Stimulated activated CD8-positive, alpha-beta memory T cell treated with anti-CD3 and anti-CD28 coated beads, Interleukin-7, amount 100 ng/mL, for 24 hours (primary cell): ENCODE measurements at places on chromosomes 2 and 18.

DNA sequence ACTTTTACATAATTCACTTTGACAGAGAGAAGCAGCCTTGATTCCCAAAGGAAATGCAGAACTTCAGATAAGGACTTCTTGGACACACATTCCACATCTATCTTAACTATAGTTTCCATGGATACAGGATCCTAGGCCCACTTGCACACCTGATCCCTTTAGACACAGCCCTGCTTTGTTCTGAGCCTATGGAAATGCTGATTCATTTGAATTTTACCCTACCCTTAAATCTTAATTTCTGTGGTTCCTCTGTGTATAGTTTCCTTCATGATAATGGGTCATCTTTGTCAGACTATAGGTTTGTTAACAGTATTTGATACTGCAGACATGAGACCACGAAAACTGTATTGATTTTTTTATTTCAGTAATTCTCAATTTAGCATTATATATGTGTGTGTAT, 77.4 kb downstream of the ACTR3 start:
- no peak for DNase-seq

DNA sequence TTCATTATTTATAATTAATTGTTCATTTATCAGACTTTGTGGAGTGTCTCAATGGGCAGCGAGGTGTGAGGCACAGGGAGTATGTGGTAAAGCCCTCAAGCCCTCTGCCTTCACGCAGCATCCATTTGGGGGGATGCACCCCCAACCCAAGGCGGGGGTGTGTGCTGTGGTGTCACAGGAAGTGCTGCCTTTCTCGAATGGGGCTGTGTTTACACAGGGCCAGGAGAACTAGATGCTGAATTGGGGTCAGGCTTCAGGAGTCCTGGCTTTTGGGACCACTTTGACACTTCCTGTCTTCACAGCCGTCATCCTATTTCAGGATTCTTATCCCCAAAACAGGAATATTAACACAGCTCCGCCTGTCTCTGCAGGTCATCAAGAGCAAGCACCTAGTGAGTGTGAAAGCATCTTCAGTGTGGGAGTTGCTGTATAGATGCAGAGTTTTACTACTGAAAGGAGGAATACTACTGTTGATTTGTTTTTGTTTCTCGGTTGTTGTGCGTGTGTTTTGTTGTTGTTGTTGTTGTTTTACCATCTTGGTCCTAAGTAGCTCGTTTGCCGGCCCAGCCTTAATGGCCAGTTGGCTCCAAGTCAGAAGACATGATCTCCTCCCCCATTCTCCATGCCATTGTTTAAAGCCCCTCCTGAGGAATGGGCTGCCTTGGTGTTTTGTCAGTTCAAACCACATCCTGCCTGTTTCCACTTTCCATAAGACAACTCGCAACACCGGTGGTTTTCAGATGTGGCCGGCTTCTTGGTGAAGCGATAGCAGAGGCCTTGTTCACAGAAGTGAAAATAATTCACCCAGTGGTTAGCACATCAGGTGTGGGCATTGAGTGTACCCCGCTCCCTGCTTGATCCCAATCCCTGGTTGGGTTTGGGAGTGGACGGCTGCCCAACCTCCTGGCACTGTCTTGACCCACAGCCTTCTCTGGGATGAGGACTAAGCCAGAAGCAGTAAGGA, 221.3 kb downstream of the BCL2 start:
- DNase-seq = no peak

DNA sequence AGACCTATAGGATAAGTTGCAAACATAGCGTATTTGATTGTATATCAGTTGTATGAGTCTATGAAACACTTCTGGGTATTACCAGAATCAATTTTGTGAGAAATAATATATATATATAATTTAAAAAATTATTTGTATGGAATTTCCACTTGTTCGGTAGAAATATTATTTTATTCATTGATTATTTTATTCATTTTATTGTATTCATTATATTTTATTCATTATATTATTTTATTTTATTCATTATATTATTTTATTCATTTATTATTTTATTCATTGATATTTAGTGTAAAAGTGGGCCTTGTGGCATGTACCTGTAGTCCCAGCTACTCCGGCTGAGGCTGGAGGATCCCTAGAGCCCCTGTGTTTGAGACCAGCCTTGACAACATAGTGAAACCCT, 268.9 kb downstream of the ZNF407 start:
- no peak for DNase-seq

- no peak for DNase-seq
Measured at GRCh38 chr18:48036226-48036625, 105.8 kb upstream of the SMAD2 start.

- DNase-seq = no peak
Measured at GRCh38 chr2:138572318-138572717, 70.7 kb downstream of the SPOPL start.

DNA sequence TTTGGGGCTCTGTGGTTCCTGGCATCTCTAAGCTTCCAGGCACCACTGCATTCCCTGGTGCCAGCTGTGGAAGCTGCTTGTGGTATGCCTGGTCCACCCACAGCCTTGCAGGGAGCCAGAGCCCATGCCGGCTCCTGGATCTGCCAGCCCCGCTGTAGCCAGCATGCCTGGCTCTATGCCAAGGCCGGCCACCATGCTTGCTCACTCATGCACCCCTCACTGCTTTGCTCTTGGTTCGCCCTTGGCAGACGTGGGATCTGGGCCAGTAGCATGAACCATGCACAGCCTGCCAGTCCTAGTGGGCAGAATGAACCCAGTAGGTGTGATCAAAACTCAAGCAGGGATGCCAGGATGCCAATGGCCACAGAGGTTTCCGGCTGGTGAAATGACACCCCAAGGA, 634.2 kb upstream of the TMEFF2 start:
- no peak for DNase-seq

DNA sequence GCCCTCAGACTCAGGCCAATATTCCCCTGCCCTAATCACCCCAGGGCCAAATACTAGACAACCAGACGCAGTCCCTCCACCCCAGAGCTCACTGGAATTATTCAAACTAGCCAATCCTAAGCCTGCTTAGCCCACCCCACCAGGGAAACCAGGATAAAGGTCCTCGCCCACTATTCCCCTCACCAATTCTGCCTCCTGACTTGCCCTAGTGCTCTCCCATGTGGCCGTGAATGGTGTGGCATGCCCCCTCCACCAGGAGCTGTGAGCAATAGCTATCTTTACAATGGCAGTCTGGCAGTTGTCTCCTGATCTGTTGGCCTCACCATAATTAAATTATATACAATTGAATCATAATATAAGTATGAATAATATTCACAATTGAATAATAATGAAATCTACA, 42.3 kb downstream of the FAM124B start:
- no peak for DNase-seq

- no peak for DNase-seq
Measured at GRCh38 chr2:171315781-171316180, 118.0 kb downstream of the METTL8 start.

GRCh38 chr2:44954889-44955592, 13.5 kb downstream of the SIX3 start:
- DNase-seq = no peak

GRCh38 chr2:214038186-214038585, 372.7 kb upstream of the VWC2L start:
- no peak for DNase-seq

- DNase-seq = no peak
Measured at GRCh38 chr2:111053266-111053665, 67.4 kb upstream of the BCL2L11 start.

- DNase-seq = no peak
Measured at GRCh38 chr2:125086313-125087184, 1061.5 kb downstream of the CNTNAP5 start.

- DNase-seq = no peak
Measured at GRCh38 chr2:149223472-149224095, 106.8 kb upstream of the LYPD6 start.

GRCh38 chr2:174332217-174332963, 2.4 kb upstream of the SP9 start:
- DNase-seq = no peak

DNA sequence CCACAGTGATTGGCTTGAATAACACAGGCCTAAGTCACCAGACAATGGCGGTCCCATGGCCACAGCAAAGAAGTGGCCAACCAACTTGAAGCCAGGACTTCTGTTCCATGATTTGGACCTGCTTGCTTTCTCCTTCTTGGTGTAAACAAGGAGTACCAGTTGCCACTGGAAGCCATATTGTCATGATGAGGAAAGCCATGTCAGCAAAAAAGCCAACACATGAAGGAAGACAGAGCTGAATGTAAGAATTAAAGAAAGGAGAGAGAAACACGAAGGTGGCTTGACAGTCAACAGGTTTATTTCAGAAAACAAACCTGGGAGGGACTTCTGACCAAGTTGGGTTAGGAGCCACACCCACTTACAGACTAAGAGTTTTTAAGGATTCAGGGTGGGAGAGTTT, 32.3 kb upstream of the REV1 start:
- DNase-seq = no peak

DNA sequence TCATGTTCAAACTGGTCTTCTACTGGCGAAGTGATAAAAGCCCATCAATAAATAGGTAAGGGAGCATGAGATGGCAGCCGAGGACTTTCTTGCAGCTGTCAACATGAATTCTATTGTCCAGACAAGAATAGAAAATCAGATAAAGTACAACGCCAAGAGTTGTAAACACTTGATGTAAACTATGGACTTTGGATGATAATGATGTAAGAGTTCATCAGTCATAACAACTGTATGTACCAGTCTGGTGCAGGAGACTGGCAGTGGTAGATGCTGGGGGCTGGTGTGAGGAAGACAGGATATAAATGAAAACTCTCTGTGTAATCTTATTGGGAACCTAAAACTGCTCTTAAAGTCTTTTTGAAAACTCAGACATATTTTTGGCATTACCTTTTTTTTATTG, 155.9 kb upstream of the RASGRP3 start:
- no peak for DNase-seq

GRCh38 chr2:71466301-71467179, 13.2 kb downstream of the DYSF start:
- no peak for DNase-seq

DNA sequence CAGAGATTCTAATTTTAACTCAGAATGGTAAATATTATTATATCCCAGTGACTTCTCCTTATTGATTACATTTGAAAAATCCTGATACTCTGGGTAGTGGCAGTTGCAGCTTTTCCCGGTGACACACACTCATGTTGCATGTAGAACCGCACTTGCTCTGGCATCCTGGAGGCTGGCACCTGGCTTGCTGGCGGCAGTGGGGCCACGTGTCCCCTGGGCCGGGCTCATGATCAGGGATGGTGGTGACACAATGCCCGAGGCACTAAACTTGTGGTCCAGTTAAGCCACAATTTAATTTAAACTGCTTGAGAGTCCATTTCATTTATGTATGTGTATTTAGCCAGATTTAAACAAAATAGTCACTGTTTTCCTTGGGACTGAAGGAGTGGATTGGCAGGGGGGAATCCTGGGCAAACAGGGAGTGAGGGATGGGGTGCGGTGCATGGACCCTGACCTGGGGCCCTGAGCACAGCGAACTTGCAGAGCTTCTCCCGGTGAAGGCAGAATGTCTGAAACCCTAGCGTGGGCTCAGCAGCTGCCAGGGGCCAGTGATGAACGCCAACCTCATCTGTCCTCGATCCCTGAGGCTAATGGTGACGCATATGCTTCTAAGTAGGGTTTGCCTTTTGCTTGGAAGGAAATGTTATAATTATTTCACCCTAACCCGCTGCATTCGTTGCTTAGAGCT, 50.0 kb downstream of the KCNG2 start:
- no peak for DNase-seq

- no peak for DNase-seq
Measured at GRCh38 chr2:218853766-218854165, 5.8 kb upstream of the WNT6 start.

- no peak for DNase-seq
Measured at GRCh38 chr18:709771-710170, 2.7 kb downstream of the ENOSF1 start.

- DNase-seq = no peak
Measured at GRCh38 chr18:2223849-2224248, 347.5 kb downstream of the METTL4 start.

DNA sequence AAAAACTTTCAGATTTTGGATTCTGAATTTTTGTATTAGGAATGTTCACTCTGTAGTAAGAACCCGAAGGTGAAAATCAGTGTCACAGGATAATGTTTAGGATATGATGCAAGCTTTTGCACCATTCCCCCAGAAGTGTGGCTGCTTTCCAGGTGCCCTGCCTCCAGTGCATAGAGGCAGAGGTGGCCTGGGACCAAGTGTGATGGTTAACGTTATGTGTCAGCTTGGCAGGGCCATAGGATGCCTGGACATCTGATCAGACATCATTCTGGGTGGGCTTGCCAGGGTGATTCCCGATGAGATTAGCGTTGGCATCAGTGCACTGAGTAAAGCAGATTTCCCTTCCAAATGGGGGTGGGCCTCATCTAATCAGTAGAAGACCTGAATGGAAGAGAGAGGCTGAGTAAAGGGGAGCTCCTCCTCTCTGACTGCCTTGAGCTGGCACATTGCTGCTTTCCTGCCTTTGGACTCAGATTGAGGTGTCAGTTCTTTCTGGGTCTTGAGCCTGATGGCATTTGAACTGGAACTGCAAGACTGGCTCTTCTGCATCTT, 177.4 kb upstream of the HS6ST1 start:
- no peak for DNase-seq

GRCh38 chr2:29000481-29000880, 19.4 kb downstream of the TOGARAM2 start:
- DNase-seq = no peak

DNA sequence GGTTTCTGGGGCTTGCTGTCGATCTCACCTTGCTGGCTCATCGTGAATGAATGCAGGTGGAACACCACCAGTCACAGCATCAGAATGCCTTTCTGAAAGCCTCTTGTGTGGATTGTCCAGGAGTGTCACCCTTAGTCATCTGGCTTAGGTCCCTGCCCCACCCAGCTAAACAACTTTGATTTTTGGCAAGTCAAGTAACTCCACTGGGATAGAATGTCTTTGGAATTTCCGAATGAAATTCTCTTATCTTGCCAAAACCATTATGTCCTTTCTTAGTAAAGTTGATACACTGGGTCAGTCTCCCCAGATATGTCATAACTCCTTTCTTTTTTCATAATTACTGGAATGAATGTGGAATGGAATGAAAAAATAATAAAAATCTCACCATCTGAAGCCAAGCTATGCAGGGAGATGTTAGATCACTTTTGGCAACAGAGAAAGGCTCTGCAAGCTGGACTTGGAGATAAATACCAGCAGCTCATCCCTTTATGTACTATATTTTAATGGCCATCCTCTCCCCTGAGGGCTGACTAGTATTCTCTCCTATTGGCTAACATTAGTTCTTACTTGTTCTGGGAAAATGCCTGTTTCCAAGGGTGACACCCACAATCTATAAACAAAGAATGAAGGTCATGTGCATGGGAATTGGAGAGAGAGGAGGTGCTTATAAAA, 35.4 kb downstream of the INSIG2 start:
- no peak for DNase-seq

DNA sequence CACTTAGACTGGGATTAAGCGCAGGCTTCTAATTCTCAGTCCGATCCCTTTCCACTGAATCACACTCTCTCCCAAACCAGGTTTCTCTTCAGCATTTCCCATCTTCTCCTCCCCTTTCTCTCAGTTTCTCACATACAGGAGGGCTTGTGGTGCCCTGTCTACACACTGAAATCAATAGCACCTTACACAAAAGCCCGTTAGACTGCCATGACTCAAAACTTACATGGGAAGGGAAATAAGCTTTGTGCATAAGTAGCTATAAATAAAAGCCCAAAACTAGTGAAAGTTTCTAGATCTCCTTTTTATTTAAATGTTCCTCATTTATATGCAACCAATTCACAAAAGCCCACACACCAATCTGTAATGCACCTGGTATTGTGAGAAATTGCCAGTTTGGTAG, 318.4 kb downstream of the TXNL1 start:
- no peak for DNase-seq

- no peak for DNase-seq
Measured at GRCh38 chr2:119486196-119486827, 38.0 kb downstream of the SCTR start.
